Naive thymus-derived CD4-positive, alpha-beta T cell (primary cell): ENCODE measurements at places on chromosomes 3 and 15.

DNA sequence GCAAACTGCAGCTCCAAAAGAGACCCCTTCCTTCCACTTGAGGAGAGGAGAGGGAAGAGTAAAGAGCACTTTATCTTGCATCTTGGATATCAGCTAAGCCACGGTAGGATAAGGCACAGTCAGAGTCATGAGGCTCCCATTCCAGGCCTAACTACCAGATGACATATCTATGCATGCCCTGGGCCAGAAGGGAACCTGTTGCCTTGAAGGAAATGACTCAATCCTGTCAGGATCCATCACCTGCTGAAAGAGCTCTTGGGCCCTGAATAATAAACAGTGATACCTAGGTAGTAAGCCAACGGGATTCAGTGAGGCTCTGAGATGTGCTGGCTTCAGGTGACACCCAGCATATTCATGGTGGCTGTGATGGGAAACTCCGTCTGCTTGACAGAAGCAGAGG is 118.5 kb upstream of the EPHA3 start:
- H3K27ac ChIP-seq = no peak overlapping the region
- H3K36me3 ChIP-seq = no peaks in the 10 kb centered on the region
- no peak for DNase-seq
- no peaks in the 10 kb centered on the region for H3K4me1 ChIP-seq

DNA sequence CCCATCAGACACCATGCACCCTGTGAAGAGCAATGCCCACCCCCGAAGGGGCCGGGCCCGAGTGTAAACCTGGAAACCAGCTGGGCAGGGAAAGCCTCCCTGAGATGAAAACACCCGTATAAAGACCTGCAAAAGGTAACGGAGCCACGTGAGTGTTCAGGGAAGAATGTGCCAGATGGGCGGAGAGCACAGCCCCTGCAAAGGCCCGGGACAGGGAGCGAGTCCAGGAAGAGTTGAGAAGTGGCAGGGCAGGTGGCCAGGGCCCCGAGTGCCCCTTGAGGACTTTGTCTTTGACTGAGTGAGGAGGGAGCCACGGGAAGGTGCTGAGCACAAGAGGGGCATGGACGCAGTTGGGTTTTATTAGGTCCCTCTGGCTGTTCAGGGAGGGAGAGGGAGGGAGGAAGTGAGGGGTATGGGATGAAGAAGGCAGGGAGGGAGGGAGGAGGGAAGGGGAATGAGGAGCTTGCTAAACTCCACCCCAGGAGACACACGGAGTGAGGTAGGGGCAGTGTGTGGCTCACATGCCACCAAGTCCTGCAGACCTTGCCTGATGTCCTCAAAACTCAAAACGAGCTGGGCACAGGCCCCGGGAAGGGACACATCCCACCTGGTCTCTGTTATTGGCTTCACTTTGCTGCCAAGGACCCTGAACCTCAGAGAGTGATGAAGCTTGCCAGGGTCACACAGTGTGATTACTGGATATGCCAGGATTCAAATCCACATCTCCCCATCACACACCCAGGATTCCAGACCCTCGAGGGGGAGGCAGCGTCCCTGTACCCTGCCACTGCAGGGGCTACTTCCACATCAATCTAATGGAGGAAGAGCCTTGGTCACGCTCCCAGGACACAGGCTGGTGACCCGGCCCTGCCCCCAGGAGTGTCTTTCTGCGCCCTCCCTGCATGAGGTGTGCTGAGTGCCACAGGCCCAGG is 49.1 kb upstream of the IQSEC1 start:
- H3K27ac ChIP-seq = no peak overlapping the region
- DNase-seq = no peak
- no peaks in the 10 kb centered on the region for H3K4me1 ChIP-seq
- H3K27me3 ChIP-seq = no peaks in the 10 kb centered on the region
- no peaks in the 10 kb centered on the region for H3K36me3 ChIP-seq

GRCh38 chr3:185594073-185594472 is 8.0 kb downstream of the SENP2 start:
- no peak overlapping the region for H3K4me3 ChIP-seq
- H3K27me3 ChIP-seq = no peaks in the 10 kb centered on the region
- H3K4me1 ChIP-seq = no peaks in the 10 kb centered on the region

GRCh38 chr15:56034514-56034913 is 41.1 kb upstream of the NEDD4 start:
- no peak overlapping the region for H3K4me3 ChIP-seq
- no peaks in the 10 kb centered on the region for H3K27me3 ChIP-seq
- H3K4me1 ChIP-seq = no peaks in the 10 kb centered on the region

- H3K4me1 ChIP-seq = no peaks in the 10 kb centered on the region
- no peak for DNase-seq
- no peak overlapping the region for H3K27ac ChIP-seq
These were observed 134.0 kb upstream of the IL12A start for GRCh38 chr3:159854500-159855124.

DNA sequence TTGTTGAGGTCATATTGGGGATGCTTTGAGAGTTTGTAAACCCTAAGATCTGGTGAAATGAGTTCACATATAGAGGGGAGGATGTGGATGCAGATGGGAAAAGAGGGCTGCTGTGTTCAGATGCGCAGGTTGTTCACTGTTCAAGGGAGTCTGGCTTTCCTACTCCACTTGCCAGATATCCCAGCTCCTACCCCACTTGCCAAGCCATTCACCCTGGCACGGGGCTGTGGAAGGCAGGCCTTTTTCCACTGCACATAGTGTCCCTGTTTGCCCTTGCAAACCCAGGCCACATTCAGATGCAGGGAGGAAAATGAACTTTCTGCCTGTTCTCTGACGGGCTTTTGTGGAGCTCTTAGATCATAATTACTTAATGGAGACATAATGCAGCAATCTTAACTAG is 29.0 kb downstream of the CRABP1 start:
- H3K4me1 ChIP-seq = no peaks in the 10 kb centered on the region
- no peaks in the 10 kb centered on the region for H3K36me3 ChIP-seq
- H3K4me3 ChIP-seq = no peak overlapping the region
- H3K27ac ChIP-seq = no peak overlapping the region
- DNase-seq = no peak
- H3K27me3 ChIP-seq = no peaks in the 10 kb centered on the region

- H3K27me3 ChIP-seq = no peaks in the 10 kb centered on the region
- no peak overlapping the region for H3K27ac ChIP-seq
- no peaks in the 10 kb centered on the region for H3K36me3 ChIP-seq
- H3K4me1 ChIP-seq = no peaks in the 10 kb centered on the region
These were observed 50.9 kb upstream of the ZDHHC23 start for GRCh38 chr3:113896930-113897329.

GRCh38 chr3:173660645-173661299 is 263.2 kb downstream of the NLGN1 start:
- DNase-seq = no peak
- no peaks in the 10 kb centered on the region for H3K4me1 ChIP-seq
- H3K27me3 ChIP-seq = no peaks in the 10 kb centered on the region
- H3K27ac ChIP-seq = no peak overlapping the region
- H3K4me3 ChIP-seq = no peak overlapping the region

DNA sequence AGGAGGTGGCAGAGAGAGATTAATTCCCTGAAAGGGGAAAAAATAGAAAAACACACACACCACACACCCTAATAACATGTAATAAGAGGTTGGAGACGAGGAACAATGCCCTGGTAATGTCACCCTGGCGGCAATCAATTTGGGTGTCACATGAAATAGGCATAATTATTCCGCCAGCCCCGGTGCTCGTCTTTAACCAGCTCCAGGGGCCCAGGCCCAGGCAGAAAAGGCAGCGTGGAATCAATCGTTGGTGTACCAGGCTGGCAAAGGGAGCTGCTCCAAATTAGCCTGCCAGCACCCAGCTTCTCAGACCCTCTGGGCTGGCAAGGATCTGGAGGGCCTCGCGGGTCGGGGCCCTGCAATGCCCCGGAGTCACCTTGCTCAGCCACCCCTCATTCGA is 5.6 kb downstream of the LINGO1 start:
- H3K27ac ChIP-seq = no peak overlapping the region
- no peaks in the 10 kb centered on the region for H3K36me3 ChIP-seq
- H3K4me3 ChIP-seq = no peak overlapping the region

DNA sequence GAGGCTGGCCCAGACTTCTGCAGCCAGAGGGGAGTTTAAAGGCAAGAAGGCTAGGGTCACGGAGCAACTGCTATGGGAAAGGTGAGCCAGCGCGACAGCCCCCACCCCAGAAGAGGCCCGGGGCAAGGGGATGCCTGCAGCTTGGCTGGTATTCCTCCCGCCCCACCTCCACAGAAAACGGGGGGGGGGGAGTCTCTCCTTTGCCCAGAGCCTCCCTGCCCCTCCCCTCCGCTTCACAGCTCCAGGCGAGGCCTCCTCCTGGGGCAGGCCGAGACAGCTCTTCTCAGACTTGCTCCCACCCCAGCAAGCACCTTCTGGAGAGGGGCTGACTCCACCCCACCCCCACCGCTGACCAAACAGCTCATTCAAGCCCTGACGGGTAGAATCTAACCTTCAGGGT is 13.4 kb downstream of the ANP32A start:
- H3K4me1 ChIP-seq = peaks cover 31% of the 10 kb centered on the region
- H3K4me3 ChIP-seq = no peak overlapping the region
- peak overlapping the region; percentile 1 for H3K27ac ChIP-seq
- no peaks in the 10 kb centered on the region for H3K36me3 ChIP-seq
- H3K27me3 ChIP-seq = no peaks in the 10 kb centered on the region
- no peak for DNase-seq

DNA sequence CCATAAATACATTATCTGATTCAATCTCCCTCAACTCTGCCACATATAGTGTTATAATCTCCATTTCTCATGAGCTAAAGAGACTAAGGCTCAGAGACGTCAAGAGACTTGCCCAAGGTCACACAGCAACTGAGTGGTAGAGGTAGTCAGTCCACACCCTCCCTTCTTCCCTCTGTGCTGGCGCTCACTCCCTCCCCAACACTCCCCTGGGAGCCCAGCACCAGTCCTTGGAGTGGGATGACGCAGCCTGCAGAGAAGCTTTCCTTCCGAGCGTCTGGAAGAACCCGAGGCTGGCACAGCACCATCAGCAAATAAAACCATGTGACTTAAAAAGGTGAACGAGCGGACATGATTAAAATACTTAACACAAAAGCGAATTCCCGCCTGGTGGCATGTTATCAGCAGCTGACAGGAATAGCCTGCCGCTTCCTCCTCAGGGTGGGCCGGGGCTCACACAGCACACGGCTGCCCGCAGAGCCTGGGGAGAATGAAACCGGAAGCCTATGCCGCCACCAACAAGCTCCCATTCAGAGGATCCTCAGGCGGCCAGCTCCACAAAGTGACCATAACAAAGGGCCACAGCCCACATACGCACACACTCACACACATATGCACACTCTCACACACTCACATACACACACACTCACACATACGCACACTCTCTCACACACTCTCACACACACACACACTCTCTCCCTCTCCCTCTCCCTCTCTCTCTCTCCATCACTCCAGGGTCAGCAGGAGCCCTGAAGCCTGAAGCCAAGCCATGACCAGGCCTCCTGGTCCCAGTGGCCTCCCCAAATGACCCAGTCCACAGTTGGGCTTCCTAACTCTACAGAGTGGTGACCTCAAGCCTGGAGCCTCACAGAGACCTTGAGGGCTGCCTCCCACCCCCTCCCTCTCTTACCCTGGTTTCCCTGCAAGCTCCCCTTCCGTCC is 120.5 kb downstream of the XXYLT1 start:
- no peaks in the 10 kb centered on the region for H3K27me3 ChIP-seq
- H3K4me3 ChIP-seq = peak overlapping the region; percentile 42
- no peak overlapping the region for H3K27ac ChIP-seq
- H3K36me3 ChIP-seq = no peaks in the 10 kb centered on the region
- peaks cover 4% of the 10 kb centered on the region for H3K4me1 ChIP-seq

DNA sequence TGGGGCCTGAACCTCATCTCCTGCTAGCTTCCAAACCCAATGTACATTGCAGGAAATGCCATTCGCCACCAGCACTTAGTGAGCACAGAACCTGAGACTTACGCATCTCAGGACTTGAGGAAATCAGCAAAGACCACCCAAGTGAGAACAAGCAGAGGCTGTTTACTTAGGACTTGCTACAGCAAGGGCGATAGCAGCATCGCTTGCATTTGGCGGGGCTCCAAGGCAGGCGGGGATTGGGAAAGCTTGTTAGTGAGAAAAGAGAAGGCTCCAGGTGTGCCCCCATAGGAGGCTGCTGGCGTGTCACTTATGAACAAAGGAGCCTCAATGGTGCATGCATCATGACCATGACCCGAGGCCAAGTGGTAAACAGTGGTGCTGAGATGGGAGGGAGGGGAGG is 19.7 kb downstream of the SLC6A20 start:
- H3K4me3 ChIP-seq = no peak overlapping the region
- H3K36me3 ChIP-seq = no peaks in the 10 kb centered on the region

- no peaks in the 10 kb centered on the region for H3K27me3 ChIP-seq
- no peak for DNase-seq
- H3K36me3 ChIP-seq = no peaks in the 10 kb centered on the region
- no peak overlapping the region for H3K4me3 ChIP-seq
These were observed 14.5 kb downstream of the RBP1 start for GRCh38 chr3:139524841-139525636.

GRCh38 chr15:66040211-66040892 is 171.1 kb downstream of the RAB11A start:
- no peak for DNase-seq
- H3K27ac ChIP-seq = no peak overlapping the region
- H3K4me1 ChIP-seq = no peaks in the 10 kb centered on the region
- no peak overlapping the region for H3K4me3 ChIP-seq
- H3K27me3 ChIP-seq = peaks cover 6% of the 10 kb centered on the region

- peaks cover 62% of the 10 kb centered on the region for H3K36me3 ChIP-seq
- H3K27ac ChIP-seq = peak overlapping the region; percentile 5
- no peaks in the 10 kb centered on the region for H3K27me3 ChIP-seq
- no peak for DNase-seq
- H3K4me1 ChIP-seq = peaks cover 62% of the 10 kb centered on the region
These were observed 11.4 kb downstream of the TRA2B start for GRCh38 chr3:185926445-185926844.

GRCh38 chr3:21934591-21934990 is 183.6 kb upstream of the ZNF385D start:
- no peak overlapping the region for H3K27ac ChIP-seq
- H3K27me3 ChIP-seq = no peaks in the 10 kb centered on the region
- DNase-seq = no peak
- no peaks in the 10 kb centered on the region for H3K36me3 ChIP-seq
- no peak overlapping the region for H3K4me3 ChIP-seq

GRCh38 chr3:61725851-61726333 is 164.5 kb downstream of the PTPRG start:
- no peak overlapping the region for H3K4me3 ChIP-seq
- no peaks in the 10 kb centered on the region for H3K27me3 ChIP-seq
- H3K4me1 ChIP-seq = no peaks in the 10 kb centered on the region

DNA sequence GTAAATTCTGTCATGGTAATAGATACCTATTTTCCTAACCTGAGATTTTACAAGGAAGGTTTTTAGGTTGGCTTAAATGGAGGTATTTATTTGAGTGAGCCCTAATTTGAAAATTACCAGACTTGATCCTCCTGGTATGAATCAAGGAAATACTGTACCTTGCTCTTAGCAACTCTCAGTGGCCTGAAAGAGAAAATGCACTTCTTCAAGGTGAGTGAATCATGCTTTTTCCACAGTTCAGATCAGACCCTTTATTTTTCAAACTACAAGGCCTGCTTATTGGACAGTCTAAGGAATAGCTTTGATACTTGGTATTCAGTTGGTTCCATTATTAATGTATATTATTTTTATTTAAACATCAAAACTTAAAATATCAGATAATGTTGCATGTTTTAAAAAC is 15.4 kb downstream of the FEM1B start:
- no peak overlapping the region for H3K4me3 ChIP-seq
- H3K27ac ChIP-seq = no peak overlapping the region
- no peaks in the 10 kb centered on the region for H3K27me3 ChIP-seq
- H3K36me3 ChIP-seq = peaks cover 31% of the 10 kb centered on the region
